Stimulated activated CD4-positive, alpha-beta T cell treated with anti-CD3 and anti-CD28 coated beads, Interleukin-1b, Interleukin-23, amount 100 ng/mL, for 1 hour (primary cell): ENCODE measurements at places on chromosomes 6 and 20.

- DNase-seq, result no peak
These were observed 71.4 kb upstream of the PBOV1 start for GRCh38 chr6:138289739-138290138.

GRCh38 chr6:168948990-168949531, 304.6 kb downstream of the THBS2 start:
- DNase-seq, result no peak

GRCh38 chr6:47267301-47267700, 42.4 kb downstream of the TNFRSF21 start:
- DNase-seq, result no peak

- DNase-seq, result no peak
These were observed 7.7 kb upstream of the AIF1 start for GRCh38 chr6:31607317-31607716.

DNA sequence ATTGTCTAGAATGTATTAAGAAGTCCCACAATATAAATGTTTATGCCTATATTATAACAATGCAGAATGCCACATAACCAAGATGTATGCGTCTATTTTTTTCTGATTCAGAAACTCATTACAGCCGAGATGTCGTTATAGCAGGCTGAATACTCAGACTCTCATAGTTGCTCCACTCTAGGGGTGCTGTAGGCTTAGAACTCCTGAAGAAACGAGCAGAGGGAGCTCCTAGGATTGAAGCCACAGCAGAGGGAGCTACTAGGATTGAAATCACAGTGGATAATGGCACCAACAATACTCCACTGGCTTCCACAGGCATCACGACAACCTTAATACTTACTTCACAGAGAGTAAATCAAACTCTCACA, 208.9 kb downstream of the KIF16B start:
- no peak for DNase-seq

DNA sequence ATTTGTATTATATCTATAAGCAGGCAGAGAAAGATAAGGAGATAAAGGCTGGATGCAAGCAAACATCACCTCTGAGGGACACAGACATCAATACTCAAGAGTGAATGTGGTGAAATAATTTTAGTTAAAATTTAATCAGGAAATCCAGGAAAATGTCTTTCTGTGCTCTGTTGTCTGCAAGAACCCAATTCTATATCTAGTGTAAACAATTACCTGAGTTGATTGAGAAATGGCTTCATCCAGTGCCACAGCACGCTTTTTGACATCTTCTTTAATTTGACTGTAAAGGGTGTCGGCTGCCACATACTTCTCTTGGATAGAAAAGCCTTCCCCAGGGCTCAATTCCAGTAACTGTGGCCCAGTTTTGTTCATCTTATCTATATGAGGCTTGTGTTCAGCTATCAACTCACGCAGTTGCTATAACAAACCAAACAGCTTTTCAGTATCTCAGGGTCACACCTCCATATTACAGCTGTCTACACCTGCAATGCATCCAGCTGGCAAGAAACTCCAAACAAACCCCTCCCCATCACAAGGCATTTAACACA, 131.6 kb downstream of the DST start:
- DNase-seq, result no peak

- no peak for DNase-seq
These were observed 69.1 kb upstream of the TOP1 start for GRCh38 chr20:40959325-40960092.

DNA sequence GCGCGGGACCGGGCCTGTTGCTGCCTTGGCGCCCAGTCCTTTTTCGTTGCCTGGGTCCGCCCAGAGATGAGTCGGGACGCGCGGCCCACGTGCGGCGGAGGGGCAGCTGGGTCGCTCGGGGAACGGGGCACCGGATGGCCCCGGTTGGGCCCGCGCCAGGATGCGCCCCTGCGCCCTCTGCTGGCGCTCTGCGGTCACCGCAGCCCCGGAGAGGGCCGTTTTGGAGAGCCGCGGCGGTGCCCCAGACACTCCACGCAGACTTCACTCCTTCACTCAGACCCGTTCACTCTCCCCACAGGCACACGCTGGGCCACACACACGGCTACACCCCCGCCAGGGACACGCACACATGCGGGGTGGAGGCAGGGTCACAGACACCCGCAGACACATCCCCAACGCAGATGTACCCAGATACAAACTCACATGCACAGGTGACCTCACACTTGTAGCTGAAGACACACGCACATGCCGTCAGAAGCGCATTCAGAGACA, 38.8 kb downstream of the SRC start:
- peak; percentile 50 for DNase-seq

- no peak for DNase-seq
These were observed 96.1 kb downstream of the NUS1 start for GRCh38 chr6:117771403-117771802.

DNA sequence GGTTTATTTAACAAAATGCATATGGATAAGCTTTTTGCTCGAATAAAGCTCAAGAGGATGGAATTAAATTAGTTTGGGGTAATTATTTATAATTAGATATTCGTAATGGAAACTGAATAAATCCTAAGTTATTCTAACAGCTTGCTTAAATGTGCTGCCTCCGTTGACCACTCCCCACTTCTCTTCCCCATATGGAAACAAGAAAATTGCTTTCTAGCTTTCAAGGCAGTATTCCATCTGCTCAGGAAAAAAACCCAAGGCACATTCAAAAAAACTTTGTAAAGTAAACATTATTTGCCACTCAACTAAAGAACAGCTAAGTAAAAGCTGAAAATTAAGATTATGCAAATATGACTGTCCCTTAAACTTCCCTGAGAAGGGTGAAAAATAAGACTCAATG, 369.2 kb downstream of the HAO1 start:
- no peak for DNase-seq

DNA sequence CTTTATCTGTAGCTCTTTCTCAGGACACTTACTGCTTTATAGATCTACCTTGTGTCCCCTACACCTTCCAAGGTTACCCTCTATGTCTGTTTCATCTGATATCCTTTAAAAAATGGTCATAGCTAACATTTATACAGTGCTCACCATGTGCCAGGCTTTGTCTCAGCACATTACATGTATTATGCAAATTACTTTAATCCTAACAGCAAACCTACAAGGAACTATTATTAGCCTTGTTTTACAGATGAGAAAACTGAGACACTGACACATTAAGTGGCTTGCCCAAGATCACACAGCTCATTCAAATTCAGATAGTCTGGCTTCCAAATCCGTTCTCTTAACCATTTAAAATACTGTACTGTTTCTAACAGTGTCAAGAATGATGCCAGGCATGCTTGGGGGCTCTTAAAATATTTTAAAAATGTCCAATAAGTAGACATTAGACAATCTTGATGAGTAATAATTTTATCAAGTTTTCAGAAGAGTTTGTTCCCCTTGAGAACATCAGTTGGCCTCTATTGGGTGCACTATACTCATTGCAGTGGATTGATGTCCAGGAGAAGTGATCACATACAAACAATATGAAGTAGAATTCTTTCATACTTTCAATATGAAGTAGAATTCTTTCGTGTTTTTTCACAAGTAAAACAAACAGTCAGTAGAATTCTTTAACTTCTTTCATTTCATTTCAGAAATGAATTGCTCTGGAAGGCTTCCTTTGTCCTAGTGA, 69.6 kb downstream of the DNAH8 start:
- no peak for DNase-seq

GRCh38 chr20:38854654-38855066, 49.2 kb downstream of the PPP1R16B start:
- DNase-seq, result no peak

- no peak for DNase-seq
These were observed 49.5 kb downstream of the SMAP1 start for GRCh38 chr6:70717038-70717801.

GRCh38 chr6:28002161-28002560, 45.1 kb downstream of the OR2B6 start:
- no peak for DNase-seq

- DNase-seq, result no peak
These were observed 280.9 kb upstream of the STXBP5 start for GRCh38 chr6:146923205-146923833.

DNA sequence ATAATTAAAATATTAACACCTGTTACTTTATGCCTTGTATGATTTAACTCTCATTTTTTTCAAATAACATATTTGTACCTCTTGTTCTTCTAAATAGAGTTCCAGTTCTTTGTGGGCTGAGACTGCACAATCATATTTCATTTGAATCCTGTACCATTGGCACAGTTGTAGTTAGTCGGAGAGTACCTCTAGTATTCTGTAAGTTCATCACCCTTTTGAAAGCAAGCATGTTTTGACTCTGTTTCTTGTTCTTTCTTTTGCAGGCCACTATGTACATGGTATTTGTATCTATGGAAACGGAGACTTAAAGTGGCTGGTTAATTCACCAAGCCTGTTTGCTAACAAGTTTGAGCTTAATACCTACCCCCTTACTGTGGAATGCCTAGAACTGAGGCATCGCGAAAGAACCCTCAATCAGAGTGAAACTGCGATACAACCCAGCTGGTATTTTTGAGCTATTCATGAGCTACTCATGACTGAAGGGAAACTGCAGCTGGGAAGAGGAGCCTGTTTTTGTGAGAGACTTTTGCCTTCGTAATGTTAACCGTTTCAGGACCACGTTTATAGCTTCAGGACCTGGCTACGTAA, 68.2 kb downstream of the C6orf52 start:
- DNase-seq, result no peak

DNA sequence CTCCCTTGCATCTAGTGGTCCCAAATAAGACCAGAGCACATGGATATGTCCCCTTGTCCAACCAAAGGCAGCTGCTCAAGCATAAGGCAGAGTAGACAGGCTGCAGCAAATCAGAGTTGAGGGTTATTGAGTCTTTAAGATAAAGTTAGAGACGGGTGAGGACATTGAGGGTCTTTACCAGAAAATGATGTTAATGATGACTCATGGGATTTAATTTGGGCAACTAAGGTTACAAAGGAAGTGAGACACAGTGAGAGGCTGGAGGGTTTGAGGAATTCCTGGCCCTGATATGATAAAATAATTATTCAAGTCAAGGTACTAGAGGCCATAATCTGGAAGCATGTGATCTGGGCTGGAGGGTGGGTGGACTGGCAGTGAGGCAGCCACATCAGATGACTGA, 133.6 kb downstream of the ALDH8A1 start:
- no peak for DNase-seq

DNA sequence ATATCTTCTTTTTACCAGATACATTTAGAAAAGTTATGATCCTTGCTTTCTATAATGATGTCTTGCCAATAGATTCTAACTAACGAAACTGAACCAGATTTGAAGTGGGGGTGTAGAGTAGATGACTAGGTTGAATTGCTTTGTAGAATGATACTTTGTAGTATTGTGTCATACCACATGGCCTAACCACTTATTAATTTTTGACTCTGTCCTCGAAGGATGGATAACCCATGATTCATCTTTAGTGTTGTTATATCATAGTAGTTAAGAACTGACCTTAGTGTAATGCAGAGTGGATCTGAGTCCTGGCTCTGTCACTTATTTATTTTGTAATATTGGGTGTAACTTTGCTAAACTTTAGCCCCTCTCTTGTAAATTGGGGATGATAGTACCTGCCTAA, 4.5 kb downstream of the PHF3 start:
- no peak for DNase-seq
